ENCODE measurements at places on chromosomes 11 and 22. TPM values are rescaled to one million over a fixed set of nuclear protein-coding genes. Genes with fewer than 3 reads are reported as not detected.

DNA sequence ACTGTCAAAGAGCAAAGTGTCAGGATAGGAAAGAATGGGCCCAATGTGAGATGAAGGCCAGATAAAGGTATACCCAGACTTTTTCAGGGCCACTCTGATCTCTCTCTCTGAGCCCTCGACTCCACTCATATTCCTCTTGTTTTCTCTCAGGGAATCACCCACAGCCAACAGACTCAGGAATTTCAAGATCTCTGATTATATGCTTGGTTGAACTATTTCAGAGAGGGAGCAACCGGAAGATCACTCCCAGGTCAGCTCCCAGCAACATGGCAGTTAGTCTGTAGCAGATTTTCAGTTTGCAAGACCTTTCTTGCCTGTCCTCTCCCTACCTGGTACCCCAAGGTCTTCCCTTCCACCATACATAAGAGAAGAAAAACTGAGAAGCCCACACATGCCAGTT is 102.5 kb downstream of the C11orf58 start:
- H3K4me3 ChIP-seq, result no peak overlapping the region
- H3K36me3 ChIP-seq, result no peaks in the 10 kb centered on the region
- no peaks in the 10 kb centered on the region for H3K4me1 ChIP-seq
- no peak overlapping the region for H3K27ac ChIP-seq

GRCh38 chr11:116541460-116541859 is 231.3 kb downstream of the BUD13 start:
- no peak for DNase-seq
- no peak overlapping the region for H3K27ac ChIP-seq
- H3K36me3 ChIP-seq, result no peaks in the 10 kb centered on the region
- no peaks in the 10 kb centered on the region for H3K27me3 ChIP-seq

Gene GNAZ
- total RNA-seq, result 0.98 TPM

GRCh38 chr11:117902001-117902845 is 25.8 kb upstream of the FXYD6 start:
- no peak overlapping the region for H3K4me3 ChIP-seq
- no peaks in the 10 kb centered on the region for H3K36me3 ChIP-seq
- H3K27ac ChIP-seq, result no peak overlapping the region

GRCh38 chr11:8698917-8699441 is 16.4 kb downstream of the RPL27A start:
- DNase-seq, result no peak
- no peaks in the 10 kb centered on the region for H3K4me1 ChIP-seq
- H3K27me3 ChIP-seq, result no peaks in the 10 kb centered on the region
- H3K27ac ChIP-seq, result peak overlapping the region; percentile 9

- H3K27me3 ChIP-seq, result no peaks in the 10 kb centered on the region
- no peak for DNase-seq
- H3K4me3 ChIP-seq, result peak overlapping the region; percentile 94
- peaks cover 60% of the 10 kb centered on the region for H3K36me3 ChIP-seq
Measured at GRCh38 chr11:62853279-62853965, 14.0 kb upstream of the WDR74 start.

GRCh38 chr11:85694385-85694980 is 8.5 kb upstream of the CCDC89 start:
- H3K27ac ChIP-seq, result no peak overlapping the region
- H3K4me3 ChIP-seq, result no peak overlapping the region
- no peaks in the 10 kb centered on the region for H3K4me1 ChIP-seq
- H3K27me3 ChIP-seq, result peaks cover 16% of the 10 kb centered on the region
- peak; percentile 45 for DNase-seq
- H3K36me3 ChIP-seq, result no peaks in the 10 kb centered on the region

DNA sequence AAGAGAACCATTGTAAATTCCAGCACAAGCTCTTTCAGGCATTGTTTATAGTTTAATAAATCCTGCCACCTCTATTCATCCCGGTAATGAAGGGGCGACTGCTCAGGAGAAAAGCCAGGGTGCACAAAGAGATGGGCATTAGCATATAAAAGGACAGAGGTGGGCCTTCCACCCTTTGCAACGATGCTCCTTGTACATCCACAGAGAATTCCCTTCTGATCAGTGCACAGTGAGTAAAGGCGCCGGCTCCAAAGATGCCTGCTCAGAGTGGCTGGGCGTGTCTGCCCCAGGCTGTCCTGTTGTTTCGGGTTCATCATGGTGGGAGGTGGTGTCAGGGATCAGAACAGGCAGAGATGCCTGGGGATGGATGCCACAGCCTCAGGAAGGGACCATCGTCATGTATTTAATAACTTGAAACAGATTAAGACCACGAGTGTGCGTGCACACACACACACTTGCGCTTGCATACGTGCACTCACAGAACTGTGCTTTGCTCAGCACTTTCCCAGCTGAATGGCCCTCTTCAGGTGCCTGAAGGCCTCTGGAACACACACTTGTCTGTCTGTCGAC is 305.0 kb downstream of the TBC1D22A start:
- H3K4me1 ChIP-seq, result no peaks in the 10 kb centered on the region
- no peak overlapping the region for H3K27ac ChIP-seq
- H3K36me3 ChIP-seq, result peaks cover 7% of the 10 kb centered on the region
- H3K4me3 ChIP-seq, result no peak overlapping the region
- no peaks in the 10 kb centered on the region for H3K27me3 ChIP-seq

GRCh38 chr22:40585310-40585751 is 51.2 kb downstream of the MRTFA start:
- peaks cover 21% of the 10 kb centered on the region for H3K4me1 ChIP-seq
- no peak for DNase-seq
- peaks cover 19% of the 10 kb centered on the region for H3K36me3 ChIP-seq
- no peaks in the 10 kb centered on the region for H3K27me3 ChIP-seq

Gene USP2
- total RNA-seq, result 0.54 TPM

DNA sequence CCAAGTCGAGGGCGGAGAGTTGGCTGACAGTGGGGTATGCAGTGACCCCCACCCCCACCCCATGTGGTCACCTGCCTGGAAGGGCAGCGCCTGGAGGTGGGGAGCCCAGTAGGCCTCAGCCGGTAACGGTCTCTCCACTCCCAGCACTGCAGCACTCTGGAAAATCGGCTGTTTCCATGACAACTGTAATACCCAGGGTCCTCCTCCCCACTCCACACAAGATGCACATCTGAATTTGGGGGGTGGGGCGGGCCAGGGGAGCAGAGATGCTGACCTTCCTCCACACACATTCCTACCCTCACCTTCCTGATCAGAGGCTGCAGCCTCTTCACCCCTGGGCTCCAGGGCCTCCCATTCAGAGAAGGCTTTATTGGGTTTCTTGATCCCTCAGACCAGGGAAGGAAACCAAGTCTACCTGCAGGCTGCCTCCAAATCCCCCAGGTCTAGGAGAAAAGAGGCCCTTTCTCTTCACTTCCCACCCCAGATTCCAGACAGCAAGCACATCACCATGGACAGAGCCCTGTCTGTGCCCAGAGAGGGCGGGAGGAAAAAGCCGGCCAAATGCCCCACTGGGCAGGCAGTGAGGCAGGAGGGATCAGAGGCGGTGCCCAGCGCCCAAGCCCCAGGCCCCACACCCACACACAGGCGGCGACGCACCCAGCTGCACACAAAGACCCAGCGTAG is 46.5 kb downstream of the SLC22A12 start:
- peaks cover 29% of the 10 kb centered on the region for H3K27me3 ChIP-seq
- H3K27ac ChIP-seq, result no peak overlapping the region
- no peaks in the 10 kb centered on the region for H3K36me3 ChIP-seq
- no peaks in the 10 kb centered on the region for H3K4me1 ChIP-seq

Gene P4HA3
- total RNA-seq, result 0.93 TPM

GRCh38 chr11:62694455-62695167 is 5.3 kb upstream of the LRRN4CL start:
- peaks cover 6% of the 10 kb centered on the region for H3K4me1 ChIP-seq
- DNase-seq, result peak; percentile 86
- H3K4me3 ChIP-seq, result no peak overlapping the region
- peaks cover 63% of the 10 kb centered on the region for H3K36me3 ChIP-seq

- peaks cover 11% of the 10 kb centered on the region for H3K36me3 ChIP-seq
- no peak overlapping the region for H3K4me3 ChIP-seq
- DNase-seq, result peak; percentile 29
- no peaks in the 10 kb centered on the region for H3K27me3 ChIP-seq
Measured at GRCh38 chr11:122253589-122254231, 137.7 kb upstream of the BLID start.

Gene CD3G
- total RNA-seq, result not detected

GRCh38 chr11:68804786-68805185 is 36.9 kb downstream of the CPT1A start:
- H3K4me3 ChIP-seq, result no peak overlapping the region
- no peaks in the 10 kb centered on the region for H3K27me3 ChIP-seq
- no peaks in the 10 kb centered on the region for H3K4me1 ChIP-seq
- H3K36me3 ChIP-seq, result peaks cover 41% of the 10 kb centered on the region

DNA sequence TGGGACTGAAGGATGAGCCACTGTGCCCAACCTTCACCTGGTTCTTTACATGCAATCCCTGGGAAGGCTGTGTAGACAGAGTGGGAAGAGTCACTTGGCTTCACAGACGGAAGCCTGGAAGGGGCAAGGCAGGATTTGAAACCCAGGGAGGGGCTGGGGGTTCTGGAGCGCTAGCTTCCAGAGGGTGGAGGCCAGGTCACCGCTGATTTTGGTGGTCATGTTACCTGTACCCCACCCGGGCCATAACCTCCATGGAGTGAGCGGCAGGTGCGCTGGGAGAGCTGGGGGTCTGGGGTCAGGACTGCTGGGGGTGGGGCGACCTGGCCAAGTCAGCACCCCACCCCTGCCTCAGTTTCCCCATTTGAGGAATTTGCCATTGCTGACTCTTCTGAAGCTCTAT is 38.3 kb downstream of the PDGFB start:
- no peak for DNase-seq
- no peak overlapping the region for H3K4me3 ChIP-seq

DNA sequence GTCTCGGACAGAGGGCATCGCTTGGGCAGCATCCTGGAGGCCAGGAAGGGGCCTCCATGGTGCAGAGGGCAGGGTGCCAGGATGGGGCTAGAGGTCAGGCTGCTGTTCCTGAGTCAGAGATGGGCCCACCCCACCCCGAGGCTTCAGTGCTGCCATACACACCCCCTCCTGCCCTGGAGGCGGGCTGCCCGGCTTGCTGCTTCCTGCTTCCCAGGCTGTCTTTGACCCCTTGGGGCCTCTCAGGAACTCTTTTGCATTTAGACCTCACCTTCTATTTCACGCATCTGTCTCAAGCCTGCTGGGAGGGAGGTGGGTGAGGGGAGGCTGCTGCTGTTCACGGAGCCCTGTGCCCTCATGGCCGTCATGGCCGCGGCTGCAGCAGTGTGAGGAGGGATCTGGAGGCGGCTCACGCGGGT is 6.6 kb upstream of the GRAMD4 start:
- no peak overlapping the region for H3K4me3 ChIP-seq
- DNase-seq, result no peak
- no peak overlapping the region for H3K27ac ChIP-seq
- no peaks in the 10 kb centered on the region for H3K27me3 ChIP-seq

Gene LDHAL6A
- not detected for total RNA-seq

DNA sequence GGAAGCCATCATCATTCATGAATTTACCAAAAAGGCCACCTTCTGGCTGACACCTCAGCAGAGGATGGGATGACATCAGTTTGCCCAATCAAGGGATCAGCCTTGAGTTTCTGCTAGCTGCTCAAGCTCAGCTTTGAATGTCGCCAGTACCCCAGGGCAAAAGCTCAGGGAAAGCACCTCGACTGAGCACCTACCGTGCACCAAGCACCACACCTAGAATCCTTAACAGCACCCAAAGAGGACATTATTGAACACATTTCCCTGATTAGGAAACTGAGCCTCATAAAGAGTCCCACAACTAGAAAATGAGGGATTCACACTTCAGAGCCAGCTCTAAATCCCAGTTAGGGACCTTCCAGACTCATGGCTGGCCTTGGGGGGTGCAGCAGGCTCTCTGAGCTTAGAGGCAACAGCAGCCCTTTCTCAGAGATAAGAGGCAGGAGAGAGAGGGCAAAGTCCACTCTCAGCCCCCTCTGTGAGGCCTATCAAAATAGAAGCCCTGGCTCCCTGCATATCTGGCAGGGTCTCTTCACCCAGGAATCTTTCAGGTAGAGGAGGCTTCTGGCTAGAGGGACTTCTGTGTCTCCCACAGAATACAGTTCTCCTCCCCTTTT is 13.4 kb upstream of the DAGLA start:
- DNase-seq, result no peak
- no peak overlapping the region for H3K27ac ChIP-seq
- no peaks in the 10 kb centered on the region for H3K4me1 ChIP-seq
- H3K36me3 ChIP-seq, result no peaks in the 10 kb centered on the region
- no peak overlapping the region for H3K4me3 ChIP-seq

GRCh38 chr11:118918128-118918685 is 7.5 kb downstream of the BCL9L start:
- peak overlapping the region; percentile 92 for H3K4me3 ChIP-seq
- DNase-seq, result peak; percentile 92

Gene TMEM121B
- 0.07 TPM for total RNA-seq

DNA sequence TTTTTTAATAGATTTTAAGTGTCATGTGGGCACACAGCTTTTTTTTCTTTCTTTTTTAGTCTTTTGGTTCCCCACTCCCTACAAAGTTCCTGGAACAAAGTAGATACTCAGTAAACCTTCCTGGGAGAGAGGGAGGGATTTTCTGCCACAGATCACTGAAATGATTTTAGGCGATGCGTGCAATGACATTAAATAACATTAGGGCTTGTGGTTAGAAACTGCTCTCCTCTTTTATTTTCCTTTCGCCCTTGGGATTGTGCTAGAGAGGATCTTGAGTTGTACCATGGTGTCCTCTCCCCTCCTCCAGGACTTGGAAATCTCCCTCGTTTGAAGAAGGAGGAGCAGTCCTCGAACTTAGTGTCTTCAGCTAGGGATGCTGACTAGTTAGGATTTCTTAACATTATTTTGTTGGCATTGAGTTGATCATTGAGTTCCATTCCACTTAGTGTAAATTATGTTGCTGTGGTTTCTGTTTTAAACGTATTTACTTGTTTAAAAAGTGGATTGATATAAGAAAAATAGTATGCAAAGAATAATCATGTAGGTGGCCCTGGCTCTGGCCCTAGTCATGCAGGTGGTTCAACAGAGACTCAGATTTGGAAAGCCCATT is 88.4 kb downstream of the TRAF6 start:
- DNase-seq, result no peak
- H3K4me1 ChIP-seq, result peaks cover 22% of the 10 kb centered on the region
- no peak overlapping the region for H3K4me3 ChIP-seq
- peak overlapping the region; percentile 82 for H3K27ac ChIP-seq

GRCh38 chr11:128725630-128726319 is 31.9 kb downstream of the FLI1 start:
- no peaks in the 10 kb centered on the region for H3K36me3 ChIP-seq
- H3K4me3 ChIP-seq, result no peak overlapping the region
- peaks cover 18% of the 10 kb centered on the region for H3K4me1 ChIP-seq
- H3K27ac ChIP-seq, result no peak overlapping the region
- no peaks in the 10 kb centered on the region for H3K27me3 ChIP-seq
- DNase-seq, result peak; percentile 57

DNA sequence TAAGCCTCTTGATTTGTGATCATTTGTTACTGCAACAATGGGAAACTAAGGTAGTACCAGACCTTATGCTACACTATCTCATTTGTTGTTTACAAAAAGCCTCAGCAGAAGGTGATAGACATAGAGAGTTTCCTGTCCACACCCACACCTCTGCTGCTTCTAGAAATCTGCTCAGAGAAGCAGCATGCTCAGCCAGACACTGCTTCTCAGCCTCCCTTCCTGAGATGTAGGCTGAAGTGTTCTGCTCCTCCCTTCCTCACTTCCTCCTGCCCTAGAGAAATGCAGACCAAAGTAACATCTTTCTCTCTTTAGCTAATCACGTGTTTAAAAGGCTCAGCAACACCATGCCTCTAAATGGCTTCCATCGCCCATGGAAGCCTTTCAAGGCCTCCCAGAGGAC is 88.4 kb downstream of the SLC1A2 start:
- no peak overlapping the region for H3K4me3 ChIP-seq
- H3K4me1 ChIP-seq, result peaks cover 9% of the 10 kb centered on the region
- no peak for DNase-seq
- H3K36me3 ChIP-seq, result no peaks in the 10 kb centered on the region
- no peak overlapping the region for H3K27ac ChIP-seq
- H3K27me3 ChIP-seq, result no peaks in the 10 kb centered on the region

GRCh38 chr11:44235765-44236201 is 74.2 kb downstream of the ALX4 start:
- no peak for DNase-seq
- peaks cover 34% of the 10 kb centered on the region for H3K36me3 ChIP-seq
- no peaks in the 10 kb centered on the region for H3K27me3 ChIP-seq

Measured in MCF 10A (cell line).